ENCODE measurements at places on chromosomes 11 and 22.

DNA sequence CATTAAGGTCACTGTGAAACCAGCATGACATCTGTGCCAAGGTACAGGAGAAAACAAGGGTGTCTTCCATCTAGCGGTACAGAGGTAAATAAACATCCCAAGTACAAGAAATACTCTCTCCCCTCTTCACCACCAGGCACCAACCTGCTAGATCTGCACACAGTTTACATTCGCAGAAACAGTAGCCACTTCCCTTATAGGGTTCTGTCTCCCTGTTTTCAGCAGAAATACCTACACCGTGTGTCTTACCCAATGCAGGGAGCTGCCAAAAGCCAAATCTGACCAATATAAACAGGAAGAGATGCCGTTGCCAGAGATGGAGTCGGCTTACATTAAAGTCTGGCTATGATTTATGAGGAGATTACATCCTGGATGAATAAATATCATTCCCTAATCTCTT is 1.2 kb downstream of the SCN4B start:
- no peak for DNase-seq

- DNase-seq, result no peak
Measured at GRCh38 chr11:73875380-73875779, 1.3 kb downstream of the COA4 start.

DNA sequence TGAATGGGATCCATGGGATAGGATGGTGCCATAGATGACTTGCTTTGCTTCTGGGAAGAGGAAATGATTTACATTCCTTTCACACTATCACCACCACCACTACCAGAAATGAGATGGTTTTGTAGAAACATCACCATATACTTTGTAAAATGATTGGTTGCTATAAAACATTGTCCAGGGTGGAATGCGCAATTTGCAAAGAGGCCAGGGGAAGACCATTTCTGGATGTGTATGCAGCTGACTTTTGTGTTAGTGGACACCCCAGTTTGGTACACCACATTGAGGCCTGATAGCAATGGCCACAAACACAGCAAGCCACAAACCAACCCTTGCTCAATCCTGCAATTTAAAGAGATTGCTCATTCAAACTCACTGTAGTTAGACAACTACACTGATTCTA is 56.7 kb upstream of the RCN1 start:
- DNase-seq, result no peak

DNA sequence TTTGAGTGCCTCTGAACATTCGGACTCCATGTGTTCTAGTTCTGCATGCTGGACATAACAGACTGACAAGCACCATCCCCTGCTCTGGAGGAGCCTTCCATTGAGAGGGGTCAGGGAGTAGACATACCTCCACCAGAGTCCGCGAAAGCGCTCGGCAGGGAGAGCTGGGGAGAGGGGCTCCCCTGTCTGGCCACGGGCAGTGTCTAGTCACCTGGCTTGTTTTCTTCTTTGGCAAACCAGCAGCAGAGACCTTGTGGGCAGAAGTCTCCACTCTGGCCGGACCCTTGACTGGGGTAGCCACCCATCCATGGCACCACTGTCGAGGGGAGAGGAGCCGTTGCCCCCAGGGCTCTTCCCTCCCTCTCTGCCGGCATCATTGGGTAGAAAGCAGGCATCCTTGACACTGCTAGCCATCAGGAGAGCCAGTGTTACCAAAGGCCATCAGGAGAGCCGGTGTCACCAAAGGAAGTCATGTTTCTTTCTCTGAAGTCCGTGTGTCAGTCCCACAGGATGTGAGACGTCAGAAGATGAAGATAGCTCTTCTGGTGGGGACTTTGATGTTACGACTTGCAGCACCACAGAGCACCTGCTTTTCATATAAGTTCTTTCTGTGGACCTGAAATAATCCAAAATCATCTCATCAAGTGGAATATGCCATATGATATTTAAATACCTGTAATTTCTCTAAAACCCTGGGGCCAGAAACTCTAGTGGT is 305.6 kb downstream of the TBC1D22A start:
- DNase-seq, result no peak

DNA sequence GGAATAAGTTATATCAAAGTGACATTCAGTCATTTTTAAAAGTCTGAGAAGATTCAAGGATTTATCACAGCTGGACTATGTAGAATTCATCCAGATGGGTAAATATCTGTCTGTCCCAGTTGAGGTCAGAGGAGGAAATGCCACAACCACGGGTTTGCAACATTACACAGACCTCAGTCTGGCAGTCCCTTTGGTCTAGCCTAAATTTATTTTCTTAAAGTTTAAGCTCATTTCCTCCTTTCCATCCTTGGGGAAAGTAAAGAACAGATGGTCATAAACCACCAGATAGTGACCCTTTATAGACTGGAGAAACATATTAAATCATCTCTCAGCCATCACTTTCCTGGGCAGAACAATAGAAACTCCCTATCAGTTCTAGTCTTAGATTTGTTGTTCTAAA is 238.4 kb upstream of the DDI1 start:
- DNase-seq, result no peak

- DNase-seq, result no peak
Measured at GRCh38 chr11:36162883-36163434, 126.3 kb downstream of the COMMD9 start.

DNA sequence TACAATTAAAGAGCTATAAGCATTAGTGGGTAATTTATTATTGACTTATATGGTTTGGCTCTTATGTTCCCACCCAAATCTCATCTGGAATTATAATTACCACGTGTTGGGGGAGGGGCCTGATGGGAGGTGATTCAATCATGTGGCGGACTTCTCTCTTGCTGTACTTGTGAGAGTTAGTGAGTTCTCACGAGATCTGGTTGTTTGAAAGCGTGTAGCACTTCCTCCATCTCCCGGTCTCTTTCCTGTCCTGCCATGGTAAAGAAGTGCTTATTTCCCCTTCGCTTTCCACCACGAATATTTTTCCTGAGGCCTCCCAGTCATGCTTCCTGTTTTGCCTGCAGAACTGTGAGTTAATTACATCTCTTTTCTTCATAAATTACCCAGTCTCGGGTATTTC is 28.1 kb upstream of the CHORDC1 start:
- DNase-seq, result no peak

GRCh38 chr11:2434506-2435255 is 9.6 kb downstream of the TRPM5 start:
- no peak for DNase-seq

DNA sequence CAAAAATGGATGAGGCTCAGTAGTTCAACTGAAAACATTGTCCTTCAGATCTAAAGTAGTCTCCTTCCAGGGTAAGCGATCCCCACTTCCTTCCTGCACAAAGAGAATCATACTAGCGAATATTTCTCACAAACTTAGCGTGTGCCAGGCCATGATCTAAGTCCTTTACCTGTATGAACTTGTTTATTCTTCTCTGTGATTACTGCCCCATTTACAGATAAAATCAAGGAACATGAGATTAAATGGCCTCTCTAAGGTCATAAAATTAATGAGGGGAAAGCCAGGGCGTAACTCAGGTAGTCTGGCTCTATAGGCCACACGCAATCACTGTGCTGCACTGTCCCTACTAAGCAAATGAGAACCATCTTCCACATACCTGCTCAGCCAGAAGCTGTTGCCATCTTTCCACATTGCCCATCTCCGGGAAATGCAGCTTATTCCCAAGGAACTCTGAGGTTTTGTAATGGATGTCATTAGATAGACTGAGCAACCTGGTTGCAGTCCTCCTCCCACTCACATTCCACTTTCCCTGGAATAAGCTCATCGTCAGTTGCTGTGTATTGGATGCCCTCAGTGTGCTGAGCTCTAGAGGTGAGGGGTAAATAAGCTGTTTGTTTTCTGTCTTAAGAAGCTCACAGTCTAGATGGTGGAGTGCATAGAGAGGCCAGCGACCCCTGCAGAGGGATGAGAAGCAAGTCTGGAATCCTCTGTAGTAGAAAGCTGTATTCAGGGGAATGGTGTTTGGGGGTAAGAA is 146.3 kb downstream of the SNX19 start:
- DNase-seq, result no peak

- no peak for DNase-seq
Measured at GRCh38 chr11:124817036-124817435, 16.8 kb upstream of the MSANTD2 start.

DNA sequence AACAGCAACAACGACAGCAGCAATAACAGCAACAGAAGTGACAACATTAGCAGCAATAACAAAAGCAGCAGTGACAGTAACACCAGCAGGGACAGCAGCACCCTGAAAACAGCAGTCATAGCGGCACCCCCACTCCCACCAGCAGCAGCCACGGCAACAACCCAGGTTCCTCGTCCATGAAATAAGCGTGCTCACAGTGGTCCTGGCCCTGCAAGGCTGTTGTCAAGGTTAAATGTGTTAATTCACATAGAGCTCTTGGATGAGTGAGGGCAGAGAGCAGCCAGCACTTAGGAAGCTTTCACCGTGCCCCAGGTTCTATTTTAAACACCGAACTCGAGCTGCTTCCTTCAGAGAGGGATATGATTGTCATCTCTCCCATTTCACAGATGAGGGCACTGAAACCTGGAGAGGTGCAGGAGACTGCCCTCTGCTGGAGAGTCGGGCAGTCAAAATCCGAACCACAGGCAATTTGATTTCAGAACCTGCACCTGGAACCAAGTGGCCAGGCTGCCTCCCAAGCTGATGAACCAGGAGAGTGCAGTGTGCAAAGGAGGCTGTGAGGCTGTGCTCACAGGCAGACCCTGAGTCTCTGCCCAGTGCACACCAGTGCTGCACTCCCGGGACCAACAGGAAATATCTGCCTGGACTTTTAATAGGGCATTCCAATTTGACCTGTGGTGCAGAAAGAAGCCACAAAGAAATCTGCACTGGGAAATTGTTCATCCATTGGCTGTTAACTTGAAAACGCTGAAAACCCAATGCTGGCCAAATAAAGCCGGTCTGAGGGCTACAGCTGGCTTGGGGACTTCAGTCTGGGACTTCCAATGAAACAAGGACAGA is 22.9 kb upstream of the FGF3 start:
- DNase-seq, result no peak

DNA sequence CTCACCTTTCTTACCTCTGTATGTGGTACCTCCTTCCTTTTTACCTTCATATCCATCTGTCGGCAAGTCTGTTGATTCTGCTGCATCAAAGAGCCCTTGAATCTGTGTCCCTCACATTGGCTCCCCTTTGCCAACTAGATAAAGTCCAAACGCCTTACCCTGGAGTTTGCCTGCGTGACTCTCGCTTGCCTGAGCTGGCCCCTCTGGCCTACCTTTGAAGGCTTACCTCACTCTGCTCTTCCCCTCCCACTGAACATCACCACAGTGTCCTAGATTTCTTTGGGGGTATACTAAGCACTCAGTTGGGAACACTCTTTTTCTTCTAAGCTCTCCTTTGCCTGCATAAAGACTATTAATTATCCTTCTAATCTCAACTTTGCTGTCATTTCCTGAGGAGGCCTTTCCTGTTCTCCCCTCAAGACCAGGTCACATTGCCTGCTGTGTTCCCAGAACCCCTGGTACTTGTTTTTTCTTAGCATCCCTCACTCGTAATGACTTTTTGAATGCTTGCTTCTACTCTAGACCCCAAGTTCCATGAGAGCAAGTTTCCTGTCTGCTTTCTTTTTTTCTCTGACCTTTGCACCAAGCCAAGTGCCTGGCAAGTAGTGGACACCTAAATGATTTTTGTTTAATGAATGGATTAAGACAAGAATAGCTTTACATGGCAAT is 67.8 kb upstream of the ADORA2A start:
- no peak for DNase-seq

- no peak for DNase-seq
Measured at GRCh38 chr11:134370526-134371435, 39.0 kb downstream of the GLB1L2 start.

GRCh38 chr11:118343248-118343647 is 743 bp upstream of the CD3D start:
- DNase-seq, result no peak

DNA sequence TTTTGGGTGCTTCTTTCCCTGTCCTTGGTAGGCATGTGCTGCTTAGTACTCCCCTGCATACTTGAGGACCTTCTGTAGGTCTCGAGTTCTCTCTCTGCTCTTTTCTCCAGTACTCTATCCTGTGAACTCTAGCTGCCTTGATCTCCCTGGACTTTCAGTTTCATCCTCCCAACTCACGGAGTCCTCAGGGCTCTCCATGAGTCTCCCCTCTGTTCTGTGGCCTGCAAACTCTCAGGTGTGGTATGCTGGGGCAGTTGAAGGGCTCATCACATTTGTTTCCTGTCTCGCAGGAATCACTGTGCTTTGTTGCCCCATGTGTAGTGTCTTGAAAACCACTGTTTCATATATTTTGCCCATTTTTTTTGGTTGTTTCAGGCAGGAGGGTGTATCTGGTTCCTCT is 3.3 kb upstream of the PACS1 start:
- DNase-seq, result no peak

GRCh38 chr11:2923446-2924375 is 5.5 kb downstream of the PHLDA2 start:
- DNase-seq, result no peak

DNA sequence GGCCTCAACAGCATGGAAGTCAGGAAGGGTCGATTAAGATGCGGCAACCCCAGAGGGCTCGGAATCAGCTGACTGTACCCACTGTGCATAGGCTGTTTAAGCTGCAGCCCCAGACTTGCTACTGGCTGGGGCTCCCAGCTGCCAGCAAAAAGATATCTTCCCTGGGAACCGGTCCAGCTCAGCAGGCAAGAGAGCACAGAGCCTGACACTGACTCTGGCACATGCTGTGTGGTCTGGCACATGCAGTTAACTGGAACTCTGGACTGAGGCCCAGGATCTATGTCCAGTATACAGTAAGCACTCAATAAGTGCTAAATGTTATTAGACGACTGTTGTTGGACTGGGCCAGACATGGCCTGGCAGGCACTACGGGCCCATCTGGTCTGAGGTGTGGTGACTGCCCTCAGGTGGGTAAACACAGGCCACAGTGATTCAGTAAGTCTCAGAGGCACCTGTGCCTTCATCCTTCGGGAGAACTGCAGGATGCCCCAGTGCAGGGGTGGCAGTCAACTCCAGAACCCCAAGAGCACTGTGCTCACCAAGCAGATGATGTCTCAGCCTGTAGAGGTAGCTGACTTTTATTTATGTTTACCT is 87.6 kb downstream of the LARGE1 start:
- no peak for DNase-seq

DNA sequence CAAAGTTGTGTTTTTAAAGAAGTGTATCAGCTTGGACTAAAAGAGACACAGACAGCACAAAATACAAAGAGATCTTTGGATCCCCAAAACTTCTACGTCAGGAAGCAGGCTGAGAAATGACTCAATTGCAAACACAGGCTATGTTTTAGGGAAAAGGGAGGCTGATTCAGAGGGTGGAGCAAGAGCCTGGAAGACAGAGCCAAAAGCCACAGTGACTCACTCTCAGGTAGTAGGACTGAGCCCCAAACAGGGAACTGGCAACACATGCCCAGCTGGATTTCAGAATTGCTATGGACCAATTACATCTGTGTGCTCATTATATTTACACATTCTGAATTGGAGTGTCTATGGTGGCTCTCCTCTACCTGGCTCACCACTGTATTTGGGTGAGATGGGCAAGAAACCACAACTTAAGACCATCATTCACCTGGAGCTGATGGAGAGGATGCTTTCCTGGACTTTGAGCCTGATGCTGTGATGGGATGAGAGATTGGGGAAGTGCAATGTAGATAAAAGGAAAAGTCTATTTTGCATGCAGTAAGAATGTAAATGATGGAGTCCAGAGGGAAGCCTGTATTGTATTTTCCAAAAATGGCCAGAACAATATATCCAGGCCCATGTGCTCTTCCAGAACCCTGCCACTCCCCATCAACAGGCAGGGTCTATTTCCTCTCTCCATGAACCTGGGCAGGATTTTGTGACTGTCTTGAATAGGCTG is 20.8 kb upstream of the LINC01488 start:
- DNase-seq, result no peak
